ENCODE measurements at places on chromosomes 13 and 19.

- no peak for DNase-seq
- H3K4me3 ChIP-seq = no peak overlapping the region
- H3K36me3 ChIP-seq = no peaks in the 10 kb centered on the region
- no peaks in the 10 kb centered on the region for H3K27me3 ChIP-seq
Measured at GRCh38 chr19:2984215-2984528, 6.8 kb downstream of the TLE6 start.

- H3K27ac ChIP-seq = no peak overlapping the region
- no peak for DNase-seq
- H3K4me1 ChIP-seq = peaks cover 9% of the 10 kb centered on the region
- H3K36me3 ChIP-seq = no peaks in the 10 kb centered on the region
- no peaks in the 10 kb centered on the region for H3K27me3 ChIP-seq
Measured at GRCh38 chr13:110565296-110565695, 3.8 kb upstream of the RAB20 start.

DNA sequence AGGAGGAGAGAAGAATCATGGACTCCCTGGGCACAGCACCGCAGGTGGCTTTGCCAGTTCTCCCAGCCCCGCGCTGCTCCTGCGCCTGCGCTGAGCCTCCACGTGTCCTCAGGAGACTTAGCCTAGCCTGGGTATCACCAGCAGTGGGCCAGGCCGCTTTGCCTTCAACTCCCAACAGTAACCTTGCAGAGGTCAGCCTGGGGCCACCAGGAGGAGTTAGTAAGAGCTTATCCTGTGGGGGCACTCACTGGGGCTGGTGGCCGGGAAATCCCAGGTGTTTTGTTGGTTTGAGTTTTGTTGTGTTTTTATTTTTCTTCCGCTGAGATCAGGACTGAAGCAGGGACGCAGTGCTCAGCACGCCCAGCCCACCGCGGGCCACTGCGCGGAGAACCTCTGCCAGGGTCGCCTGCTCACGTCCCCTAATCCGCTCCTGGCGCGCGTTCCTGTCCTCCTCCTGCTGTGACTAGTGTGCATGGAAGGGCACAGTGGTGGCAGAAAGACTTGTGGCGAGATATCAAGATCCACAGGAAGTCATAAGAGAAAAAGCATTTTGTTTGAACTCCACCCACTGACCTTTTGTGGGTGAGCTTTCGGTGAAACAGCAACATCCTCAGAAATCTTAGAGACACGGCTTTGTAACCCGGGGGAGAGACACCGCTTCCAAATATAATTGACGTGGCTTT lies 207.4 kb upstream of the RFC3 start:
- H3K27me3 ChIP-seq = no peaks in the 10 kb centered on the region
- peaks cover 7% of the 10 kb centered on the region for H3K4me1 ChIP-seq
- H3K27ac ChIP-seq = no peak overlapping the region
- no peaks in the 10 kb centered on the region for H3K36me3 ChIP-seq
- DNase-seq = peak; percentile 6

- no peaks in the 10 kb centered on the region for H3K27me3 ChIP-seq
- no peak overlapping the region for H3K4me3 ChIP-seq
- peaks cover 11% of the 10 kb centered on the region for H3K4me1 ChIP-seq
- H3K27ac ChIP-seq = no peak overlapping the region
- no peak for DNase-seq
- H3K36me3 ChIP-seq = no peaks in the 10 kb centered on the region
Measured at GRCh38 chr13:44280456-44280855, 93.2 kb upstream of the SERP2 start.

- DNase-seq = no peak
- H3K36me3 ChIP-seq = peaks cover 23% of the 10 kb centered on the region
- H3K27me3 ChIP-seq = no peaks in the 10 kb centered on the region
- peaks cover 35% of the 10 kb centered on the region for H3K4me1 ChIP-seq
Measured at GRCh38 chr13:98511435-98511834, 65.5 kb downstream of the STK24 start.

DNA sequence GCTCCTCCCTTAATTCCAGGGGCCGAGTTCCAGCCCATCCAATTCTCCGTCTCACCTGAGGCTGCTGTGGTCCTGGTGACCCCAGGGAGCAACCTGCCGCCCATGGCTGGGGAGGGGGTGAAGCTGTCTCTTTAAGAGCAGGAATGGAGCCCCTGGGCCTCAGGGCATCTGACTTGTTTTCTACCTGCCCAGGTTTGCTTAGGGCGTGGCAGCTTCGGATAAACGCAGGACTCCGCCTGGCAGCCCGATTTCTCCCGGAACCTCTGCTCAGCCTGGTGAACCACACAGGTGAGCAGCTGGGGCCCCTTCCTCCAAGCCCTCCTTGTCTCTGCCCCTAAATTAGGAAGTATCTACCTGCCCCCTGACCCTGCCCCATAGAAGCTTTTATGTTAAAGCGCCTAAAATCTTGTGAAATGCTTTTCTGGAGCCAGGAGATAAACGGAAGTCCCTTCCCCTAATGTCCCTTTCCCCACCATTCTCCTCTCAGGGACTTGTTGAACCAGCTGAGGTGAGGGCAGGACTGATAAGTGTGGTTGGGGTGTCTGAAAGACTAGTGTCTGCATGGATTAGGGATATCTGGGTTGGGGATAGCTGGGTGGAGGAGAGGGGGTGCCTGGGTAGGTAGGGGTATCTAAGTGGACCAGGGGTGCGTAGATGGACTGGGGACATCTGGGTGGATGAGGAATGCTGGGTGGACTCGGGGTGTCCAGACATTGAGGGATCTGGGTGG lies 614 bp downstream of the FXYD3 start:
- H3K27me3 ChIP-seq = no peaks in the 10 kb centered on the region
- no peaks in the 10 kb centered on the region for H3K4me1 ChIP-seq
- no peaks in the 10 kb centered on the region for H3K36me3 ChIP-seq

DNA sequence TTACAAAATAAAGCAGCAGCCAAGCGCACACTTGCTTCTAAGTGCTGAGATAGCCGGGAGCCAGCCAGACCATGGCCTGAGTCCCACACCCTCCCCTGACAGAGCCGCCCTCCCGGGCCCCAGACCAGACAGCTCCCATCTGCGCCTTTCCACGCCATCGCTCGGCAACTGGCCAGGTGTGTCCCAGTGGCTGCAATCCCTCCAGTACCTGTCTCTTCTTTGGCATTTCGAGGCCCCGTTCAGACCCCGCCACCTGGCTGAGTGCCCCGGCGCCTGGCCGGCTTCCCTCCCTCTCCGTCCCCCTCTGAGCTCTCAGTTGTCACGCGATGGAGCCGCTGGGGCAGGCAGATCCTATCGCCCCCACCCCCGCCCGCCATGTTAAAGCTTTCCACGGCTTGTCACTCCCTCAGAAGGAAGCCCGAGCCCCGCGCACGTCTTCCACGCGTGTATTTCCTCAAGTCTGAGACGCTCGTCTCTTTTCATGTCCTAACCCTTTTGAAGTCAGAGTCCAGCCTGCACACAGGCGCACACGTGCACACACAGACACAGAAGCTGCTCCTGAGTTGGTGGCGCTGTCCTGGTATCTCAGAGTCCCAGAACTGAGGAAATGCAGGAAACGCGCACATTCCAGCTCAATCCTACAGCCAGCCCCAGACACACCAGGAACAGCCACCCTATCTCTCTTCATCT lies 7.9 kb downstream of the MLLT1 start:
- DNase-seq = no peak
- H3K36me3 ChIP-seq = peaks cover 5% of the 10 kb centered on the region
- no peaks in the 10 kb centered on the region for H3K4me1 ChIP-seq
- no peaks in the 10 kb centered on the region for H3K27me3 ChIP-seq
- H3K4me3 ChIP-seq = no peak overlapping the region

DNA sequence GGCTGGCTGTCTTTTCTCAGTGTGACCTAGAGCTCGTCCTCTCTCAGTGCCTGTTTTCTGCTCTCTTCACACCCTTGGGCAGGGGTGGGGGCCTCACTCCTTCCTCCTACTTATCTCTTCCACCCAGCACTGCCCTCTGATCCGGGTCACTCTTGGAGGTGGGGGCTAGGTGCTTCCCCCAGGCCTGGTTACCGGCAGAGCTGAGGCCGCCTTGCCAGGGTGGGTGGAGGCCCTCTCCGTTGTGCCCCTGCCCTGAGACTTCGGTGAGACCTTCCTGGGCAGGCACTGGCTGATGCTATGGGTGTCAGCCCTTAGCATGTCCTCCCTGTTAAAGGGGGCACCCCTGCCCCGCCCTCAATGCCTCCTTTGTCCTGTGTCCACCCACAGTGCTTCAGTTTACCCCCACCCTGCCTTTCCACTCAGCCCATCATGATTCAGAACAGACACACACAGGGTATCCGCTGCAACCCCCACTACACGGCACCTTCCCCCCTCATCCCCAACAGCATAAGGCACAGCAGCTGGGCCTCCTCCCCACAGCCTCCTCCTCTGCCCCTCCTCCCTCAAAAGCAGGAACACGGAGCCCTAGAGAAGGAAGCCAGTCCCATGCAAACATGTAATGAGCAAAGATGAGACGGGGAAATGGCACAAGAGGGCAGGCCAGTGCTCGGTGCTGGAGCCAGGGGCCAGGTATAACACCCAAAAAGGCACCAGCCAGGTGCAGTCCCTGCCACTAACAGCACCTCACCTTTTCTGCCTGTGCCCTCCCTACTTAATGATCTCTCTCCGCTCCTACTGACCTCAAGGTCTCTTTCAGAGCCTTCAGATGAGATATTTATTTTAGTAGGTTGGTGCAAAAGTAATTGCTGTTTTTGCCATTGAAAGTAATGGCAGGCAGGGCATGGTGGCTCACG lies 9.8 kb downstream of the ZGLP1 start:
- peaks cover 11% of the 10 kb centered on the region for H3K4me1 ChIP-seq
- no peak overlapping the region for H3K4me3 ChIP-seq
- H3K27me3 ChIP-seq = peaks cover 4% of the 10 kb centered on the region
- H3K27ac ChIP-seq = no peak overlapping the region

- no peak overlapping the region for H3K4me3 ChIP-seq
- peak; percentile 13 for DNase-seq
- H3K4me1 ChIP-seq = no peaks in the 10 kb centered on the region
- H3K27ac ChIP-seq = no peak overlapping the region
Measured at GRCh38 chr13:33799950-33800592, 17.9 kb upstream of the RFC3 start.

- H3K36me3 ChIP-seq = no peaks in the 10 kb centered on the region
- no peaks in the 10 kb centered on the region for H3K27me3 ChIP-seq
- DNase-seq = no peak
- no peak overlapping the region for H3K27ac ChIP-seq
- no peak overlapping the region for H3K4me3 ChIP-seq
- no peaks in the 10 kb centered on the region for H3K4me1 ChIP-seq
Measured at GRCh38 chr13:112132142-112132541, 65.2 kb downstream of the SOX1 start.

DNA sequence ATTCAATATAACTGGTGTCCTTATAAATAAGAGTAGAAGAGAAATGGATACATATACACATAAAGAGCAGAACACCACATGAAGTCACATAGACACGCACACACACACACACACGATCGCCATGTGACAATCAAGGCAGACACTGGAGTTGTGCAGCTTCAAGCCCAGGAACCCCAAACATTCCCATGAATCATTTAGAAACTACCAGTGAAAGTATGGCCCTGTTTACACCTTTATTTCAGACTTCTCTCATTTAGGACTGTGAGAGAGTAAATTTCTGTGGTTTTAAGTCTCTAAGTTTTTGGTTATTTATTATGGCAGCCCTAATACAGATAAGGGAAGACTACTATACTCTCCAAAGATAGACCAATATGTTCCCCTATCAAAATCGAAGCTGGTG lies 20.4 kb upstream of the TNFSF13B start:
- no peak overlapping the region for H3K27ac ChIP-seq
- DNase-seq = no peak
- H3K4me1 ChIP-seq = no peaks in the 10 kb centered on the region
- no peaks in the 10 kb centered on the region for H3K27me3 ChIP-seq
- H3K4me3 ChIP-seq = no peak overlapping the region

DNA sequence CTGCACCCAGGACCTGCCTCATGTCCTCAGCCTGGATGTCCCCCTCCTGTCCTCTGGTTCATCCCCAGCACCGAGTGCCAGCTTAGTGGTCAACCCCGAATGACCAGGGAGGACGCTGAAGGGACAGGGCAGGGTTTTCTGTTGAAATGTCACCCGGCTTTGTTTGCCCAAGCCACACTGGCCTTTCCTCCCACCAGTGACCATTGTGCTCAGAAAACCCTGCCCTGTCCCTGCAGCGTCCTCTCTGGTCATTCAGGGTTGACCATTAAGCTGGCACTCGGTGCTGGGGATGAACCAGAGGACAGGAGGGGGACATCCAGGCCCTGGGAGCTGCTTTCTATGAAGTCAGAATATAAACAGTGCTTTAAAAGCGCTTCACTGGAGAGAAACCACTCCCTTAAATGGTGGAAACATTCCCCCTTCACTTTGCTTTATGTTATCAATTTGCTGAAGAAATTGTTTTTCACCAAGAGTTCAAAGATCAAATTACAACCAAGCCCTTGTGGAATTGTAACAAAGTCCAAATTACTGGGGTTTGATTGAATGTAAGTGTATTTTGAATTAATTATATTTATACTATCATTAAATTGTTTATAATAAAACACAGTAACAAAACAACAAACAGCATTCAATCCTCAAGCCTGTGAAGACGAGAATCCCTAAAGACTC lies 21.4 kb downstream of the CARS2 start:
- no peaks in the 10 kb centered on the region for H3K4me1 ChIP-seq
- H3K36me3 ChIP-seq = peaks cover 82% of the 10 kb centered on the region
- no peak overlapping the region for H3K4me3 ChIP-seq
- no peak for DNase-seq

- H3K36me3 ChIP-seq = peaks cover 13% of the 10 kb centered on the region
- no peaks in the 10 kb centered on the region for H3K27me3 ChIP-seq
- H3K4me1 ChIP-seq = peaks cover 85% of the 10 kb centered on the region
- no peak overlapping the region for H3K4me3 ChIP-seq
Measured at GRCh38 chr19:16379521-16380313, 55.1 kb downstream of the KLF2 start.

- H3K27me3 ChIP-seq = no peaks in the 10 kb centered on the region
- H3K4me3 ChIP-seq = no peak overlapping the region
- H3K4me1 ChIP-seq = no peaks in the 10 kb centered on the region
- no peak for DNase-seq
- no peaks in the 10 kb centered on the region for H3K36me3 ChIP-seq
- no peak overlapping the region for H3K27ac ChIP-seq
Measured at GRCh38 chr13:111514610-111515306, 194.3 kb downstream of the TEX29 start.

GRCh38 chr13:114135731-114136171 lies 3.3 kb upstream of the RASA3 start:
- no peak for DNase-seq
- H3K27ac ChIP-seq = peak overlapping the region; percentile 40
- H3K27me3 ChIP-seq = no peaks in the 10 kb centered on the region
- no peaks in the 10 kb centered on the region for H3K36me3 ChIP-seq

Measured in naive thymus-derived CD4-positive, alpha-beta T cell (primary cell).